NCI-H2029 treated with DMSO at 0.1 percent for 48 hours (cell line): ENCODE measurements at places on chromosomes 5 and 9.

DNA sequence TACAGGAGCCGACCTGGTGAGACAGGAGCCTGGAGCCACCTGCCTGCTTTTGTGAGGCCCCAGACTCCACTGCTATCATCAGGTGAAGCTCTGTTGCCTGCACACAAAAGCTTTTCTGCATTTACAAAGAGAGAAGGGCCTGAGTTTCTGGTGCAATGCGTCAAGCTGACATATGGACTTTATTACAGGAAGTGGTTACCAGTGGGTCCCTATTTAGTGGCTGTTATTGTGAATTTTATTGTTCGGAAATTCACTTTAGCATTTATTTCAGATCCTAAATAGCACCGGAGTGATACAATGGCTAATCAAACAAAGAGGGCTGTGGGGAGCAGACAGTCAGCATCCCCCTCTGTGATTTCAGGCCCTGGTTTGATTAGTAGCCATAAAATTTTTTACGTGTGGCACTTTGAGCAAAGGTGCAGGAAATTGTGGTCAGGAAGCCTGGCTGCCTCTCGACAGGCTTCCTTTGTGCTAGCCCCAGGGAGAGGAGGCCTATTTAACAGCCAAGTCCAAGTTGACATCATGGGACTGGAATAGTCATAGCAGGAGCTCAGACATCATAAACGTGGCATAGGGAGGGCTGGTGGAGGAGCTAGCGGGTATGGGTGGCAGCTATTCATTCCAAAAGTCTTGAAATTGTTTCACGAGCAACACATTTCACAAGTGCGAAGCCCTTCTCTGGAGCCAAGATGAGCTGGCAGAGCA lies 8.4 kb downstream of the TGFBI start:
- peak; percentile 93 for DNase-seq

- no peak for DNase-seq
Observed at GRCh38 chr9:123562844-123563346, 206.9 kb downstream of the CRB2 start.

- DNase-seq = peak; percentile 89
Observed at GRCh38 chr9:101387871-101388506, 3.2 kb upstream of the BAAT start.

DNA sequence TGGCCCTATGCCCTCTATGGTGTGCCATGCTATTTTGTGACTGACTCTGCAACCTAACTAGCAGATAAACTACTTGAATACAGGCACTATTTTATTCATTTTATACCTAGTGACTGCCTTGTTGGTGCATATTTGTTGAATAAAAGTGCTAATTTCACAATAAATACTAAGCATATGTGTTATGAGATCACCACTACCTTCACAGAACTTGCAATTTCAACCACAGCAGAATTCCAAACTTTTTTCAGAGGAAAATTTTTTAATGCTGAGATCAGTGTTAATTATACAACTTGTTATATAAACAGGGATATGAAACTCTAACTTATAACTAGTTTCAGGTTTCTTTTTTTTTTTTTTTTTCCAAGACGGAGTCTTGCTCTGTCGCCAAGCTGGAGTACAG lies 94.8 kb downstream of the NR3C1 start:
- DNase-seq = no peak

DNA sequence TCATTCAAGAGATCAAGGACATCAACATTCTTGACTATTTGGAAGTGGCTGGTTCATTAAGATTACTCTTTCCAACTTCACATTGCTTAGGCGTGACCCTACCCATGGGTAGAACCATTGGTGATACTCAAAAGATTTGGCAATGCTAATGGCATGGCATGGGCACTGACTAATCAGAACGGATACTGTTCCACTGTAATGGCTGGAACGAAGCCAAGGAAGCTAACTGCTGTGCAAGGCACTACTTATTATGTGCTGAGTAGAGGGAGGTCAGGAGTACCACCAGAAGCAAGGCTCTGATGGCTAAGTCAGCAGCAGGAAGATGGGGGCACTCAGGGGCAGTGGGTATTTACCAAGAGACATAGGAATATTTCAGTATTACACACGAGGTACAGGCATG lies 31.9 kb downstream of the GNA14 start:
- no peak for DNase-seq

DNA sequence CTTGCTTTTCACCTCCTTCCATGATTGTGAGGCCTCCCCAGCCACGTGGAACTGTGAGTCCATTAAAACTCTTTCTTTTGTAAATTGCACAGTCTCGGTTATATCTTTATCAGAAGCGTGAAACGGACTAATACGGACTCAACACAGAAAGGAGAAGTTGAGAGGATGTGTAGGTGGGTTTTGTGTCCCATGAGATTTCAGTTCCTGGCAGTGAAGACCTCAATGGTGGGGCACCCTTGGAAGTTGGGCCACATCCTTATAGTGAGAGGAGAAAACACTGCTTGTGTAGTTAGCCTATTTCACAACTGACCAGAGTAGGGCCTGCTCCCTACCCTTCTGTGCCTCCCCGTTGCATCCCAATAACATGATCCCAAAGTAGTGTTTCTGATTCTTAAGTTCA lies 98.9 kb upstream of the TNC start:
- no peak for DNase-seq

DNA sequence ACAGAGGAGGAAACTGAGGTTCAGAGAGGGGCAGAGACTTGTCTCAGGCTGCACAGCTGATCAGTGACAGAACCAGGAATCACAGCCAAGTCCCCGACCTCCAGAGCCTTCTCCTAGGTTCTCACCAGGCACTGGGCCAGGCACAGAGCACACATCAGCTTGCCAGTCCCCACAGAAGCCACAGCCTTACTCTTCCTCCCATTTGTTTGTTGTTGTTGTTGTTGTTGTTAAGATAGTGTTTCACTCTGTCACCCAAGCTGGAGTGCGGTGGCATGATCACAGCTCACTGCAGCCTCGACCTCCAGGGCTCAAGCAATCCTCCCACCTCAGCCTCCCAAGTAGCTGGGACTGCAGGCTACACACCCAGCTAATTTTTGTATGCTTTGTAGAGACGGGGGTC lies 41.4 kb downstream of the NAIF1 start:
- DNase-seq = no peak

GRCh38 chr5:139746691-139747582 lies 48.7 kb upstream of the PSD2 start:
- no peak for DNase-seq

- no peak for DNase-seq
Observed at GRCh38 chr9:109441296-109441695, 56.8 kb downstream of the PTPN3 start.

GRCh38 chr9:107188376-107188775 lies 94.7 kb upstream of the RAD23B start:
- DNase-seq = no peak

- no peak for DNase-seq
Observed at GRCh38 chr9:37501957-37502596, 16.3 kb downstream of the POLR1E start.

- no peak for DNase-seq
Observed at GRCh38 chr5:163401271-163401670, 36.1 kb upstream of the CCNG1 start.

- DNase-seq = no peak
Observed at GRCh38 chr9:137406085-137406760, 16.7 kb downstream of the EXD3 start.

DNA sequence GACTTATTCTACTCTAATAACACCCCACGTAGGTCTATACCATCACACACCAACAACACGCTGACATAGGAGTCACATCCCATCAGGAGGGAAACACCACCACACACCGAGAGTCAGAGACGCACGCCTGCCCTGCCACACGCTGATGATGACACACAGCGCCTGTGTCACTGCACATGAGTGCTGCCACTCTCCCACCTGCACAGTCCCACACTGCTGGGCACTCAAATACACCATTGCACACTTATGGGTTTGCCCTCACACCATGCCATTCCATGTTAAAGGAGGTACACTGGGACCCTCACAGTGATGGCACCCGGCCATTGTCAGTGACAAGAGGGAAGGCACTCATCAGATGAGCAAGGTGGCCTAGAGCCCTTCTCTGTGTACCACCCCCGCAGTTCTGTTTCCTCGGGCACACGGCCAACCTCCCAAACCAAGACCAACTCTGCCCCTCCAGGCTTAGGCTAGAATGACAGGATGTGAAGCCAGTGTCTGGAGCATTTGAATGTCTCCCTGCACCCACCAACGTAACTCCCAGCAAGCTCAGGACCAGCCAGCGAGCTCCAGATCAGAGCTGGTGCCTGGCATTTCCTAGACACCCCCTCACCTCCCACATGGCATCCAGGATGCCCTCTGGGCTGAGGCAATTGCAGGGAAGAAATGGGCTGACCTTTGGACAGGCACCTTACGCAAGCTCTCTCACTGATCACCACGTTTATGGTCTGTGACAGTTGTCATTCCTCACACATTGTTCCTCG lies 3.6 kb upstream of the CPLX2 start:
- DNase-seq = peak; percentile 27

- no peak for DNase-seq
Observed at GRCh38 chr5:117431091-117431490, 856.5 kb upstream of the SEMA6A start.

GRCh38 chr5:32123058-32123805 lies 50.9 kb downstream of the GOLPH3 start:
- DNase-seq = no peak

- no peak for DNase-seq
Observed at GRCh38 chr9:19989213-19989612, 200.4 kb upstream of the SLC24A2 start.

DNA sequence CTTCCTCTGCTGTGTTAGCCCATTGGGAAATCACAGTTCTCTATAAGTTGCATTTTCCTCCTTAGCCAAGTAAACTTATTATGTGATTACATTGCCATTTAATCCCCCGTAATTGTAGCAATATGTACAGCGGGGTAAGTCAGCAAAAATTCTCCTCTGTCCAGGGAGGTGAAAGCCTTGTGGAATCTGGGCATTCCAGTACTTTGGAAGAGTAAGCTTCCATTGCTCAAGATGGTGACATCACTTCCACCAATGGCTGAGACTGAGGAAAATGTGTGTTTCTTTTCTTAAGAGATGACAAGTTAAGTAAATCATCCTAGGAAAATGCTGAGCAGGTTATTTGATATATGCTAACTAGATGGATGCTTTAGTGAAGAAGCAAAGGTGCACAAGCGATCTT lies 436.7 kb downstream of the CETN3 start:
- DNase-seq = no peak

- peak; percentile 68 for DNase-seq
Observed at GRCh38 chr9:95005278-95006143, 279.0 kb downstream of the AOPEP start.
